ENCODE measurements at places on chromosomes 13 and 19.

GRCh38 chr13:113116871-113117271 is 5.7 kb upstream of the F10 start:
- no peak for DNase-seq

GRCh38 chr19:15381429-15381828 is 1.8 kb upstream of the AKAP8 start:
- DNase-seq: no peak

DNA sequence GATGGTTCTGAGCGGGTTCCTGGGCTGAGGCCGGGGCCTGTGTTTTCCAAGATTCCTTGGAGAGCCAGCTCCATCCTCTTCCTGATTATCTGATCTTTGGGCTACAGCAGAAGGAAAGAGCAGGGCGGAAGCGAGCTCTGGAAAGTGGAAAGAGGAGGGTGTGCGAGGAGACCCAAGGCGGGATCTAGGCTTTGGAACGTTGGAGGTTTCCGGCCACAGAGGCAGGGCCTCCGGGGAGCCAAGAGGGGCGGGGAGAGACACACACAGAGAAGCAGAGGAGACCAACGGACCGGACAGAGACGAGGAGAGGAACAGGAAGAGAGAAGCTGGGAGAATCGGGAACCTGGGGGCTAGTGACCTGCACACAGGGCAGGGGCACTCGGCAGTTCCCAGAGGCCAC is at the start of gene CLEC11A:
TSS of gene CLEC11A (plus strand) at position 296 of the 400 bp plus-strand sequence. CDS start 162 bp downstream, outside the sequence.
- DNase-seq: no peak

- peak; percentile 79 for DNase-seq
Observed at GRCh38 chr19:38079926-38080380, 144.1 kb downstream of the DPF1 start.

DNA sequence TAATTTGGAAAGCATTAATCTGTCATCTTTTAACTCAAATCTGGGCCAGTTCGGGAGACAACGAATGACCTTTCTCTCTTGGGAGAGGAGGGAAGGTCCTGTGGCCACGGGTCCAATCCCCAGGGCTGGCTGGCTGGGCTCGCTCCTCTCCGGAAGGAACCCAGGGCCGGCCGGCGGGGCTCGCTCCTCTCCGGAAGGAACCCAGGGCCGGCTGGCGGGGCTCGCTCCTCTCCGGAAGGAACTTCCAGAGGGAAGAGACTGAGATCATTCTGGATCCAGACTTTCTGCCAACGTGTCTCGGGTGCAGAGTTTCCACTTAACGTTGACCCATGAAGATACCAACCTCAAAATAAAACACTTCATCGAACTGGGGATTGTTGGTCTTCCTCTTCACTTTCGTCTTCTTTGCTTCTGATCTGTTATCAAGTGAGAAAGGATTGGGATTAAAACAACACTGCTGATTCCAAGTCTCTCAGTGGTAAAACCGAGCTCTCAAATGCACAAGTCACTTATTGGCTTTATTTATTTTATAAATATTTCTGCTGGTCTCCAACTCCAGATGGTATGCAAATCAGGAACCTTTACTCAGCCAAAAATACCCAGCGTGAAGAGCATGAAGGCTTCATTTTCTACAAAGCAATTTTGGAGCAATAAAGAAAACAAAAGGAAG is 53.3 kb upstream of the C13orf46 start:
- no peak for DNase-seq

- DNase-seq: no peak
Observed at GRCh38 chr13:50249144-50249521, 233.9 kb downstream of the KCNRG start.

GRCh38 chr19:32186542-32187330 is 158.7 kb upstream of the ZNF507 start:
- DNase-seq: no peak

DNA sequence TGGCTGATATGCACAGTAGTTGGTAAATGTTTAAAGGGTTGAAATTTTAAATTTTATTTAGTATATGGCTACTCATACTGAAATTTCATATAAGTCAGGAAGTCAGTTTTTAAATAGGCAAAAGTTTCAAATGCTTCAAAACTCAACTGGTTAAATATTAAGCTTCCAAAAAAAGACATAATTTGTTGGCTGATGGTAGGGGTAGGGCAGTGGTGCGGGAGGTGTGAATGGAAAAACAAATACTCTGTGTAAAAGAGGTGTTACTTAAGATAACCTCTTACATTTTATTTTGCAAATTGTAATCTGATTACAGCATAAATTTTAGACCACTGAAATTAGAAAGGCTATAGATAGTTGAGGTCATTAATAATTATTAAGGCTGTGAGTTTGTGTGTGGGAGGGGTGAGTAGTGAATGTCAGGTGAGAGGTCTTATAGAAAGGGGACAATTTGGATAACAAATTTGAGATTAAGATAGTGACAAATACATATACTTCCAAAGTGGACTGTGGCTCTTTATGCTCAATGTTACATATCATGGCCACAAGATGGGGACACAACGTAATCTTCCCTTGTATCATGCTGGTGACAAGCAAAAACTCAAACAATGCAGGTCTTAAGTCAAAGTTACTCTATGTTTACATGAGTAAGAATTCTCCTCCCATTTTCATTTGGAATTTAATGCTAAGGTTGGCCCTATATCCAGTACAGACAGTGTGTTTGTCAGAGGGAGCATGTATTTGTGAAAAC is 36.6 kb upstream of the OXGR1 start:
- peak; percentile 72 for DNase-seq

DNA sequence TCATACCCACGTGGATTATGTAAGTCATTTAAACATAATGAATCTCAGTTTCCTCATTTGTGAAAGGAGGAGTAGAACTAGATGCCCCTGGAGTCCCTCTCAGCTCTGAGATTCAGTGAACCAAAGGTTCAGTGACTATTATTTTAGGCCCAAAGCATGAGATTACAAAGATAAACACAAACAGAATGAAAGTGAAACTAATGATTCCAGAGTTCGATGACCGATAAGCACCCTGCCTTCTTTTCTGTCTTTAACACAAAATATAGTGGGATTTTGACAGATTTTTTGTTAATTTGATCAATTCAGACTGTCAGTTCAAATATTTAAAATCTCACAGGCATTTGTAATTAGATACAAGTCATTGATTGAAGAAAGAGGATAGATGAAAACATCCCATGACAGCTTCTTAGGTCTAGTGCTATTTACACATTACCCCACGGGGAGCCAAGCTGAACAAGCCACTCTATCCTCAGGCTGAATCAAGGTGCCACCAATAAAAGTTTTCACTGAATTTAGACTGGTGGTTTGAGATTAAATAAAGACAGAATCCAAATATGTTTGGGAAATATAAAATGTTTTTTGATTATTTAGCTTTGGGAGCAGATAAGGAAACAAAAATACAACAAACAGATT is 64.6 kb upstream of the RAP2A start:
- no peak for DNase-seq

- DNase-seq: no peak
Observed at GRCh38 chr19:19445911-19446361, 40.5 kb downstream of the GATAD2A start.

- no peak for DNase-seq
Observed at GRCh38 chr13:48624858-48625257, 28.9 kb upstream of the CYSLTR2 start.

DNA sequence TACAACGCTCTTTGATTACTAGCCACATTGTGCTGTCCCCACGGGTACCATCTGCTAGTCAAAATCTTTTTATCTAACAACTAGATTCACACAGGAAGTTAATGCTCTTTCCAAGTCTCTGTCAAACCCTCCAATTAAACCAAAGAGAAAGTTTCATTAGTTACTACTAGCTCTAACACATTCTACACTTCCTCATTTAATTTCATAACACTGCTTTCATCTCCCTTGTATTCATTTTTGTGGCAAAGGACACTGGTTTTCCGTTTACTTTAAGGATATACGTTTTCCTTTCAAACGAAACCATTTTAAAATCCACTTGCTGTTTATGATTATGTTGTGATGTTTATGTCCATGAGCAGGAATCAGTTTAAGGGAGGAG is 5.3 kb downstream of the DYRK1B start:
- DNase-seq: no peak

DNA sequence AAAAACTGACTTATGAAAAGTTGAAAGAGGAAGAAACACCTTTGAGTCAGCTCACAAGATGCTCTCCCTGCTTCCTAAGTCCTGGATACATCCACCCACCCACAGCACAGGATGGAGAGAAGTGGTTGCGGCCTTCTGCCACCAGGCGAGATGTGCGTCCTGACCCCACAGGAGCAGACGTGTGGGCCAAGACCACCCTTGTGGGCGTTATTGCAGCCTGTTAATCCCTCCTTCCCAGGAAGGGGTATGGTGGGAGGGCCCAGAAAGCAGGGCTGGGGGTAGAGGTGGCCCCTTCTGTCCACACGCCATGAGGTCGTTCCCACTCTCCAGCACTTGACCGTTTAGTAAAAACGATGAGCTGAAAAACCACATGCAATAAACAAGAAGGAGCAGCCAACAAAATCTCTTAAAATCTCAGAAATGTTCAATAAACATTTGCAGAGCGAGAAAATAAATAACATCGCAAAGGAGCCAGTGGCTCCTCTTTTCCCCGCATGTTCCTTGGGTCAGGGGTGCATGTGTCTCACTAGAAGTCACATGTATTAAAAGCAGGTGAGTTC is 2.4 kb upstream of the AKAP8L start:
- DNase-seq: no peak

- DNase-seq: no peak
Observed at GRCh38 chr19:1668048-1668485, 15.7 kb upstream of the TCF3 start.

GRCh38 chr13:30108913-30109237 is 198.5 kb downstream of the KATNAL1 start:
- DNase-seq: peak; percentile 83

DNA sequence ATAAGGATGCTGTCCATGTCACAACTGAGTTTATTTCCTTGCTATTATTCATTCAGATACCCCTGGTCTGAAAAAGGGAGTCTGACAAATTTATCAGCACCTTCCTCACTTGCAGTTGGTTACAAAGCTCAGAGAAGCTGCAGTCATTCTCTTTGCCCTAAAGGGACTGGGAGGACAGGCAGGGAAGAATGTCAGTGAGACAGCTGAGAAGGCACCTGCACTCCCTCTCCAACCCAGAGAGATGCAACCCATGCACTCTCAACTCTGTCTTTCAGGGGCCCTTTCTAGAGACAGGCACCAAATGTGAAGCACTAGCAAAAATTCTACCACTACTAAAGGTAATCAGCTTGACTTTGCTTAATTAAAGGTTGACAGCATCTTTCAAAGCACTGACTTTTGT is 83.3 kb downstream of the CRYL1 start:
- DNase-seq: no peak

GRCh38 chr13:72808917-72809500 is 27.1 kb downstream of the PIBF1 start:
- DNase-seq: no peak

DNA sequence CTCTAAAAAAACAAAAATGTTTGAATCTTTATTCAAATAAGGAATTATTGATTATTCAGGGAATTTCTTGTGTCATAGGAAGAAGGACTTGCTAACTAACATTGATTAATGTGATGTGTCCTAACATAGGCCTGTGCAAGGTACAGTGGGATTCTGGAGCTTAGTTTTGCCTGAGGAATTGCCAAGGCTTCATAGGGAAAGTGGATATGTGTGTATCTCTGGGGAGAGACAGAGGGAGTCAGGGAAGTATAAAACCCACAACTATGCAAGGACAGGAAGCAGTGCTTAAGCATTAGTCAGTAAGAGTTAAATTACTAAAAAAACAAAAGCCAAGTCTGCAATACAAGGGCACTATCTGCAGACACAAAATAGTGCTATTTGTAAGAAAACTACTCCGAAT is 59.6 kb downstream of the WDFY2 start:
- DNase-seq: no peak

DNA sequence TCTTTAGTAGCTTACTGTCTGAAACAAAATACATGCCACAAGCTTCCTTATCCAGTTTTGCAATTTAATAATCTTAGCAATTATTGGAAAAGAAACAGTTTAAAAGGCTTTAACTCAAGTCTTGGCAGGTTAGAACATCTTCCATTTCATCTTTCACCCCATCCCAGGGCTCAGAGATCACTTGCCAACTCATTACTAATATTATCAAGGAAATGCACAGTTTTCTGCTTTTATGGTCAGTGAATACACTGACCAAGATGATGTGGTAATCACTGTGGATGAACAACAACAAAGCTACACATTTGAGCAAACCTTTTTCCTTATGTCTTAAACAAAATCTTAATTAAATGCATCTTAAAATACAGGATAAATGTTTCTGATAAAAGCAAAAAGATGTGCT is 48.0 kb upstream of the ITM2B start:
- DNase-seq: no peak

DNA sequence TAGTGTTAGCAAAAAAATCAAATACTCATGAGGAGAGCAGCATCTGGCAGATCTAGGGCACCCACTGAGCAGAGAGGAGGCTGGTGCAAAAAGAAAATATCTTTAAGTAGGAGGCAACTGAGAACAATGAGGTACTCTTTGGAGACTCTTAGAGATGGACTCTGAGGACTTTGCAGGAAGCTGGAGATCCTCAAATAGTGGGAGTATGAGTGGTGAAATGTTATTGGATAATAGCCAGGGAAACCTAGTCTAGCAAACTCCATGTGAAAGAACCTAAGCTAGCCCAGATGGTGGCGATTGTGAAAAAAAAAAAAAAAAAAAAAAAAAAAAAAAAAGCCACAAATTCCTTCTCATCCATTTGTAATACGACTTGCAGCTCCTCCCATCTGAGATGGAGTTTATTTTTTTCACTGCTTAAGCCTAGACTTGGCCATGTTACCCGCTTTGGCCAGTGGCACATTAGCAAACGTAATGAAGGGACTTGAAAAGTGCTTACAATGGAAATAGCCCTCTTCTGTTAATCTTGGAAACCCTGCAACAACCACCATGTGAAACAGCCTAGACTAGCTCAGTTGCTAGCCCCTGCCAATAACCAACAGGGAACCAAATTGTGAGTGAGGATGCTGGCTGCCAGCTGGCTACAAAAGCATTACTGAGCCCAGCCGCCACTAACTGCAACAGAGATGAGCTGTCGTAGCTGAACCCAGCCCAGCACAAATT is 476.2 kb downstream of the KLF12 start:
- no peak for DNase-seq

Measured in T47D (cell line).